ENCODE measurements at places on chromosomes 3 and 15.

DNA sequence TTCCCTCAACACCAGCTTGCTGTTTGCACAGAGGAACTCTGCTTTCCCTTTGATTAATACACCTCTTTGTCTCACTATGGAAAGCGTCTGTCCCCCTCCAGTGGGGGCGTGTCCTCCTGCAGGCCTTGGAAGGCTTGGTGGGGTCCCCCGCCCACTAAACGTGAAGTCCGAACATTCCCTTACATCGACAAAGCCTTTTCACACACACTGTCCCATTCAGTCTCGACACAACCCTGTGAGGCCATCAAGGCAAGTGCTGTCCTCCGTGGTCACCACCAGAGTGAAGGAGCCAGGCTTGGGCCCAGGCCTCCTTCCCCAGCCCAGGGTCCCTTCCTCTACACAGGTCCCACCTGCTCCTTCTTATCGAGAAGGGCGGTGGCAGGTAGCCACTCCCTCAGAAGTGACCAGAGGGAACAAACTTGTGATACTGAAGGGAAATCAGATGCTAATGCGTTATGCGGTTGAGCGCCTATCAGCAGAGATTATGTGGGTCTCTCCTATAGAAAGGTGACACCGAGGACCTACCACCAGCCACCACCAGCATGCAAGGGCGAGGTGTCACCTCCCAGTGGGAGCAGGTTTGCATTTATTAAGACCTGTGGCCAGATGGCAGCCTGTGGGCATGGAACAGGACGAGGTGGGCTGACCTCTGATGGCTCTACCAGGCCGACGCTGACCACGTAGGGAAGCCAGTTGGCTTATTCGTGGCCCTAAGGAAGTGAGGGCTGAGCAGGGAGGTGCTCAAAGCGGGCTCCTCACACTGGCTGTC is 6.6 kb downstream of the NRROS start:
- no peak for DNase-seq

DNA sequence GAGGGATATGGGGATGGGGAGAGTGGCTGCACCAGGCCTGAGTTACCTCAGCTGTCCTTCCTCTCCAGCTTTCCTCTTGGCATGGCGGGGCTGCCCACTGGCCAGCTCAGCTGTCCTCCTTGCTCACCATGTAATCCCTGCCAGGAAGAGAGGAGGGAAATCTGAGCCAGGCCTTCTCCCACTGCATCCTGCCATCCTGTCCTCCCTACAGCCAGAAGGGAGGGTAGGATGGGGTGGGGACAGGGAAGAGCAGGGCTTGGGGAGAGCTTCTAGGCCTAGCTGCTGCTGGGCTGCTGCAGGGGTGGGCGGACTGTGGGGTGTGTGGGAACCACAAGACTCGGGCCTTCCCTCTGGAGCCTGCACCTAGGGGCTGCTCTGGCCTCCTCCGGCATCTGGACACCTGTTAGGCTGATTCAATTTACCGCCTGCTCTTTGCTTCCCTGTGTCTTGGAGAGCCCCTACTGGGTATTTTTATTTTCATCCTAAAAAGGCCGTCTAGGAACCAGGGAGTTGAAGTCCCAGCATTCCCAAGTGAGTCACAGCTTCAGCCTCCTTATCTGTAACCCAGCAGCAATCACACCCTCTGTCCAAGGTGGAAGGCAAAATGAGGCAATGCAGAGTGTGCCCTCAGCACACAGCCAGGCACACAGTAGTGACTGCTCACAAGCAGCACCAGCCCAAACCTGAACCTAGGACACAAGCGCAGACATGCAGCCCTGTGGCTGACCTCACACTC is 13.1 kb upstream of the KY start:
- DNase-seq: no peak

DNA sequence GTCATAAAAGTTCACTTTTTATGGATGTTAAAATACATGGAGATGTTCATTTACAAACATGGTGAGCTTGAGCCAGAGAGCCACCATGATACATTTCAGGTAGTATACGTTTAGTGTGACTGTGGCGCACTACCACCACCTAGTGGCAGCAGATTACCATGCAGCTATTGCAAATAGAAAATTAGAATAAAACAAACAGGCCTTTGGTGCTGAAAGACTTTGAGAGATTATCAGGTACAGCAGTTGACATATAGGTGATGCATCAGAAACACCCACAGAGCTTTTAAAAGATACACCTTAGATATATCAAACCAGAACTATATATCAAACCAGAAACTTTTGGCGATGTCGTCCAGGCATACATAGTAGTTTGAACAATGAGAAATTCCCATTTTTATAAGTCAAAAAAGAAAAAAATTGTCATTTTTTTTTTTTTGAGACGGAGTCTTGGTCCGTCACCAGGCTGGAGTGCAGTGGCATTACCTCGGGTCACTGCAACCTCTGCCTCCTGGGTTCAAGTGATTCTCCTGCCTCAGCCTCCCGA is 42.0 kb upstream of the ICE2 start:
- DNase-seq: peak; percentile 63

- no peak for DNase-seq
These were observed 12.2 kb upstream of the RBMS3 start for GRCh38 chr3:29268651-29269050.

DNA sequence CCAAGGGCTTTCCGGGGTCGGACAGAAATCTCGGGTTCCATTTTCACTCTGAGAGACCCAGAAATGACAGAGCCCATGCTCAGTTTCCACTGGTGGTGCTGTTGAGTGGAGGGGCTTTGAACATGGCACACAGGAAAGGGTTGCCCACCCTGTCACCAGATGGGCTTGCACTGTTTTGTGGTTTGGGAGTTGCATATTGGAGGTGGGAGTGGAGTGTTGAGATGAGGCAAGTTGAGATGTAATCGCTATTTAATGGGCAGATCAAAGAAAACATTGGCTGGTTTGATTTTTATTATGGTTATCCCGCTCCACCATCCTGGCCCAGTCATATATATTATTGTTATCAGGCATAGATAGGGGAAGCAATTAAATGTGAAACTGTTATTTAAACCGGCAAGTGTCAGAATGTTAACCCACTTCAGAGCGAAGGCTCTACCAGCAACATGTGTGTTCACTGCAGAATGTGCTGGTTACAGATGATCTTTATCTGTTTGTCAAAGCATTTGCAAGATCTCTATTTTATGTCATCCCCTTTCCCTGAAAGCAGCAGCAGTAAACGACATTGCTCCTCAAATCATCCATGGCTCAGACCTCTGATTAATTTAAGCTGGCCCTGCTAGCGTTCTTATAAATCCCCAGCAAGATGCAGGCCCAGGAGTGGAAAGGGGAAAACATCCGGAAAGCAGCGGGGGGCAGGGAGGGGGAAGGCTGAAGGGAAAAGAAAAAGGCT is 58.3 kb upstream of the TSEN2 start:
- DNase-seq: no peak

DNA sequence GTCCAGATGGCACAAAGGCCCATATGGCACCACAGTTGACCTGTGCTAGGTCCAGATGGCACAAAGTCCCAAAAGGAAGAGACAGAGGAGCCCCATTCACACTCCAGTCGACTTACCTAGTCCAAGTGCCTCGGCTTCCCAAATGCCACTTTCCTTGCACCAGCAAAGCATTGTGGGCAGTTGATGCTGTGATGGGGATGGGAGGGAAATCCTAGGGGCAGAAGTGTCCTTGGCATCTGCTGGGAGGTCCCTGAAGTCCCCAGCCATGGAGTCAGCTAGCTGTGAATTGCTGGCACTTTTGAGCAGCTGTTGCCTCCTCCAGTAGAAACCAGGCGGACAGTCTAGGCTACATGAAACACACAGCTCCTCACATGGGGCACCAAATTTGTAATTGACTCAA is 60.3 kb upstream of the SIAH2 start:
- DNase-seq: no peak

DNA sequence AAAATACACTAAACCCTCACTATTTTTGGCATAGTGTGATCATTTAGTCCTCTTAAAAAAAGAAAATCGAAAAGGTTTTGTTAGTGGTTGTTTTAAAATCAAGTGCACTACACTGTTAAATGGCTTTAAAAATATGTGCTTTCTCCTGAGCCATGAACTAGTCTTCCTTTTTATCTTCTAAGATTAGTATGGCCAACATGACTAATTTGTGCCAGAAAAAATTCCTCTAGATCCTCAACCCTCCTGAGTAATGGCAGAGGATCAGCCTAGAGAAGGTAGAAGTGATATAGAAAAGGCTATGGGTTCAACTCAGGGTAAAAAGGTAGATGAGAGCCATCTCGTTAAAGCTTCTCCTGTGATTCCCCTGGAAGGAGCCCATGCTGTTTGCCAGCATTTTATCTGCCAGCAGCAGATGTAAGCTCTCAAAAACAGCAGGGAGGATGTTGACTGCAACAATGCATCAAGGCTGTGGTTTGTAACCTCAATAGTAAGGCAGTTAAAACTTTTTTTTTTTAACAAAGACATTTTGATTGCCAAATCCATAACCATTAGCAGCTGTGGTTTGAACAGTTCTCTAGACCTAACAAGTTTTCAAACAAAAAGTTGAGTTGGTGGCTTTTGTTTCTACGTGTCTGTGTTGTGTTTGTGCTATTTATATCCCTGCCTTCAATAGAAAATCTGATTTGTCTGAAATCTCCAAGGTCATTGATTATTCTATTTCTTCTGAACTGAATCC is 30.2 kb upstream of the ZNF609 start:
- no peak for DNase-seq

DNA sequence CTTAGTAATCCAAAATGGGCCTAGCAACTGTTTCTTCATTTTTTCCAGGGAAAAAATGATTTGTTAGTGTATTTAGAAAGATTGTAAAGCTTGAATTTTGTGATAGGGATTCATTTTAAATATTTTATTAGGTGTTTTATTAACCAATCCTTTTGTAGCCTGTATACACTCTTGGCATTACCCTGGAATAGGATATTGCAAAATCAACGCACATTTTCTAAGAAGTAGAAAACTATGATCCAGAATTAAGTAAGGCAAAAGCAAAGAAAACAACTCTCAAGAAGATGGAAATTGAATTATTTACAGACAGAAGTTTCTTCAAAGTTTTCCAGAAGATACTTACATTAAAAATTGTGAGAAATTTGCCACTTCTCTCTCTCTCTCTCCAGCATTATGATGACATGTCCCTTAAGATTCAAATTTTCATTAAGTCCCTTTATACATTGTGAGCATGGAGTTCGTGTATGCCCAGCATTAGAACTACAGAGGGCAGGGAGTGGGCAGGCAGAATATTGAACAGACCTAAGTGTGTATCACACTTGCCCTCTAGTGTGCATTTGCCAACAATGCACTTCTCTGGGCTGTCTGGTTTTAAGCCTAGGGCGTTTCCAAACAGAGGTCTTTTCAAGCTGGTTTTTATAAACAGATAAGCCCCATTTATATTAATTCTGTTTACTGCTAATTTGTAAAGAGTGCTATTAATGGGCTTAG is 28.5 kb upstream of the CMSS1 start:
- no peak for DNase-seq

GRCh38 chr3:180252683-180253082 is 215.9 kb upstream of the PEX5L start:
- DNase-seq: no peak

- no peak for DNase-seq
These were observed 4.7 kb downstream of the MYZAP start for GRCh38 chr15:57596301-57596855.

DNA sequence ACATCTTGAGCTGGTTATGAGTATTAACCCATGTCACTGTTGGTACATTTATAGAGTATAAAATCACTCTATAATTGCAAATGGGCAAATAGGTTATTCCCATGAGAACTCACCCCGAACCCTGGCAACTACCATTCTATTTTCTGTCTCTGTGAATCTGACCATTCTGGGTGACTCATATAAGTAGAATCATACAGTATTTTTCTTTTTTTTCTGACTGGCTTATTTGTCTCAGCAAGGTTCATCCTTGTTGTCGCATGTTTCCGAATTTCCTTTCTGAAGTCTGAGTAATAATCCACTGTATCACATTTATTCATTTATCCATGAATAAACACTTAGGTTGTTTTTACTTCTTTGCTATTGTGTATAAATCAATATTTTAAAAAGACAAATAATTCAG is 59.9 kb upstream of the CHRM5 start:
- DNase-seq: no peak

DNA sequence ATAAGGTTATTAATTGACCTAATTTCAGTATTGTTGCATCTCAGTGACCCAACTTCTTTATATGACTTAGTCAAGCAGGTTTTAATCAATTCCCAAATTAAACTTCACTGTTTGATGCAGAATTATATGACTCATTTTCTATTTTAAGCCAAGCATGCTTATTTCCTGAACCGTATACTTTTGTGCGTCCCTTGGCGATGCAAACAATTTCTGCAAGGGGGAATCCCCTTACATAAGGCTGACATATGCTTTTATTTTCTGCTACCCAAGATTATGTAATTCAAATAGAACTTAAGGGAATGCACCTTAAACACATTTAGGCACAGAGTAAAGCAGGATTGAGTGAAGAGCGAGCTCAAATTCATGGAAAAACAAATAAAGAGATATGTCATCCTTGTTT is 303.9 kb downstream of the PDCD6IP start:
- no peak for DNase-seq

- DNase-seq: no peak
These were observed 192.3 kb upstream of the BCHE start for GRCh38 chr3:166029507-166029906.

- DNase-seq: no peak
These were observed 217.1 kb upstream of the KCNMB2 start for GRCh38 chr3:178318941-178319816.

DNA sequence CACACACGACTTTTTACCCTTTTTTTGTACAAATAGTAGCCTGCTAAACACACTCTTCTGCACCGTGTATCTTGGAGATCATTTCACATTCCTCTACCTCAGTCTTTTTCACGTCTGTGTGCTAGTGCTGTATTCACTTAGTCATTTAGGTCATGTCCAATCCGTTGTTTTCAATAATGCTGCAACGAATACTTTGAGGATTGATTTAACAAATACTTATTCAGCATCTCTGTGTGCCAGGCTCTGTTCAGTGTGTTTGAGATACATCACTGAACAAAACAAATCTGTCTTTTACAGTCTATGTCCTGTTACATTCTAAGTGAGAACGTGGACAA is 882 bp downstream of the JMJD7 start:
- no peak for DNase-seq

- DNase-seq: no peak
These were observed 52.1 kb upstream of the NANOGP8 start for GRCh38 chr15:35137190-35137574.

- no peak for DNase-seq
These were observed 131.0 kb upstream of the PLXNA1 start for GRCh38 chr3:126851934-126852333.

GRCh38 chr3:148551767-148552260 is 145.9 kb upstream of the AGTR1 start:
- DNase-seq: no peak

- no peak for DNase-seq
These were observed 322.8 kb downstream of the ZNF621 start for GRCh38 chr3:40847551-40847992.

DNA sequence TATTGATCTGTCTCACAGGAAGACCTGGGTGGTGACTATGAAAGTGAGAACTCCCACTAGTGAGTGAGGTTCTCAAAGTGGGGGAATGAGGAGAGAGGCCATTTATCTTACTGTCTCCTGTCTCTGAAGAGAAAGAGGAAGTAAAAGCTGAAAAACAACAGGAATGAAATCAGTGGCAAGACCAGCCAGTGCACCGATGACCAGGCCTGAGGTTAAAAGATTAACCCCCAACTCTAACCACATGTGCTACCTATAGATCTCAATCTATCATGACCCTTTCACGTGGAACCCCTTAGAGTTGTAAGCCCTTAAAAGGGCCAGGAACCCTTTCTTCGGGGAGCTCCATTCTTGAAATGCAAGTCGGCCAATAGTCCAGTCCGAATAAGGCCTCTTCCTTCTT is 239.3 kb upstream of the CNTN6 start:
- no peak for DNase-seq

GRCh38 chr3:171028025-171028778 is 1.7 kb upstream of the SLC2A2 start:
- peak; percentile 34 for DNase-seq

GRCh38 chr3:146425341-146425740 is 44.0 kb downstream of the PLSCR2 start:
- DNase-seq: no peak

Data from stimulated activated naive CD4-positive, alpha-beta T cell treated with Interleukin-2 at 50 U/mL for 16 hours (primary cell).